ENCODE measurements at places on chromosomes 2 and 18.

DNA sequence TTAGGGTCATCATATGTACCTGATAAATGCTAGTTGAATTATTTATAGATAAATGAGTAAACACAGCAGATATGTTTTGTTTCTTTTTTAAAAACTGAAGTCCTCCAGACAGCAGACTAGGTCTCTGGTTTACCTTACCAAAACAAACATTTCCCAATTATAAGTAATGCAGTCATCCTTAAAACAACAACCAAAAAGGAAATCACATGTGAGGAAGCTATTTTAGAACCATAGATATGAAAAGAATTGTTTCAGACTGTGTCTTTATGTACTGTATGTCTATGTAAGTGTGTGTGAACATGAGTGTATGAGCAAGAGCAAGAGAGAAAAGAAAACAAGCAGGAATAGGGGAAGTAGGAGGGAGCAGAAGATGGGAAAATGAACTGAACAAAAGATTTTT lies 441.0 kb downstream of the CPS1 start:
- DNase-seq = no peak

DNA sequence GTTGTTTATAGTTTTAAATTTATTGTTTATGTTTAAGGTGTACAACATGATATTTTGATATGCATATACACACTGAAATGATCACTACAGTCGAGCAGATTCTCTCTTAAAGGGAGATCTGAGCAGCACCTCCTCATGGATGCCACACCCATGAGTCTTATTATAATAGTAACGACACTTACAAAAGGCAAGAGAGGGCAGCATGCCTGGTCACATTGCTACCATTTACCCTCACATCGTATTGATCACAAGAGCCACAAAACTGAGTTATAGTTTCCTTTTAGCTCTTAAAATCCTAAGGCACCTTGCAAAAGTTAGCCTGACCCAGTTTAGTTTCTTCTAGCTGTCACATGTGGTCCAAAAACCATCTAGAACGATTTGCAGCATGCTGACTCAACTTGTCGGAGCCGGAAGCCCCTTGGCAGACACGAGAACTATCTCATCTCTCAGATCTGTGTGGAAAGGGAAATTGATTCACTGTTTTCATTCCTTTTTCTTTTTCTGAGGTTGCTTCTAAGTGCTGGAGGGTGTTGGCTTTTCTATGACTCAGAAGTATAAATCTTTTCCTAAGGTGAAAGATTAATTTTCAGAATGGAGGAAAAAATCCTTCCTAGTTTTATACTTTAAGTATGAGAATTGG lies 85.3 kb downstream of the CDC42EP3 start:
- peak; percentile 91 for DNase-seq

GRCh38 chr2:21415234-21415633 lies 291.5 kb downstream of the TDRD15 start:
- DNase-seq = no peak

DNA sequence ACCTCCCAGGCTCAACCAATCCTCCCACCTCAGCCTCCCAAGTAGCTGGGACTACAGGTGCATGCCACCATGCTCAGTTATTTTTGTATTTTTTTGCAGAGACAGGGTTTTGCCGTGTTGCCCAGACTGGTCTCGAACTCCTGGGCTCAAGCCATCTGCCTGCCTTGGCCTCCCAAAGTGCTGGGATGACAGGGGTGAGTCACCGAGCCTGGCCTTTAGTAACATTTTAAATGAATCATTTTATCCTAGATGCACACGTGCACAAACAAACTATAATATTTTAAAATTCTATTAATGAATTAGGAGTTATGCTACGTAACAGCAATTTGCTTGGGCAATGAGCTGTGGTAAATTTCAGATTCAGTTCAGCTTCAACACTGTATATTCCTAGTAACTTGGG lies 862.5 kb upstream of the ID2 start:
- no peak for DNase-seq

DNA sequence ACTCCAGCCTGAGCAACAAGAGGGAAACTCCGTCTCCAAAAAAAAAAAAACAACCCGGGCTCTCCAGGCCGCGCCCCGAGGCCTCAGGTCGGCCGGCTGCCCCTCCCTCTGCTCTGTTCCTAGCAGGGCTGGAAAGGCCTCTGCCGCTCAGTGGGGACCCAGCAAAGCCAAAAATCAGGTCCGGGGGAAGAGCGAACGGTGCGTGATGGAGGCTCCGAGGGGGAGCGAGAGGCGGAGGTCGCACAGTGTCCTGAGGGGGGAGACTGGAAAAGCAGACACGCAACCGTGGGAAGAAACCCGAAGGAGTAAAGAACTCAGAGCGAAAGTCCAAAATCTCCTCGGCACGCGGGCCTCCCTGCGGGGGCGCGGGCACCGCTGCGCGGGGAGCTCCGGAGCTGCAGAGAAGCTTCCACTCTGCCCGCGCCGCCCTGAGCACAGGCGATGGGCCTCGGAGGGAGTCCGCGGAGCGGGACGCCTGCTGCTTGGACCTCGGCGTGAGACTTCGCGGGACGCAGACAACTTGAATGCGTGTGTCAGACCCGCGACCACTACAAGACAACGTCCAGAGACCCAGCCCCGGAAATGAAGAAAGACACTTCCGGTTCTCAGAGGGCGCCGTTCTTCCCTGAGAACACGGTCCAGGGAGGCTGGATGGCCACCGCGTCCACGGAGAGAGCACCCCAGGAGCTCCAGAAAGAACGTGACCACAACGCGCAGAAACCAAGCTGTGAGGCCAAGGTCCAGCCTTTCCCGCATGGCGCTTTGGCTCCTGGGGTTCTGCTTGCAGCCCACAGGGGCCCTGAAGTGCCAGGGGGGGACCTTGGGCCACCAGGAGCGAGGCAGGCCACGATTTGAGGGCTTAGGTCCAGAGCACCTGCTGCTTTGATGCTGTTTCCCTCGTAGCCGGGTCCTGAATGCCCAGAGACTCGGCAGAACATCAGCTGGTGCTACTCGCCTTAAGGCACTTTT lies 219.8 kb downstream of the DPP10 start:
- DNase-seq = no peak

- DNase-seq = no peak
Observed at GRCh38 chr2:74685408-74685807, 31.4 kb downstream of the SEMA4F start.

- DNase-seq = no peak
Observed at GRCh38 chr18:37443325-37444055, 122.1 kb downstream of the CELF4 start.

- no peak for DNase-seq
Observed at GRCh38 chr2:162766092-162766491, 72.5 kb downstream of the KCNH7 start.

DNA sequence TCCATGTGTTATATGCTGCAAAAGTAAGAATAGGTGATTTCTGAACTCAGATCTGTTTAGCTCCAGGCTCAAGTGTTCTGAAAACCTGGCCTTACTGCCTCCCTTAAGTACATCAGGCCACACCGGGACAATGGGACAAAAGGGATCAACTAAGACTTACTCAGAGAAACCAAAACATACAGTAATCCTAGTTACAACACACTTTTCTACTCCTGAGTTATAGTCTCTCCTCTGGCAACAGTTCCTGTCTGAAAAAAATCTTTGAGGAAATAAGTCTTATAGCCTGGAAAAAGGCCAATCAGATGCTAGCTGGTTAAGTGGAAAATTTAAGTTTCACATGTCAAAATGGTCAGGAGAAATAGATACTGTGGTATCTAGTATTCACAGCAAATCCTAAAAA lies 5.6 kb downstream of the METTL5 start:
- no peak for DNase-seq

DNA sequence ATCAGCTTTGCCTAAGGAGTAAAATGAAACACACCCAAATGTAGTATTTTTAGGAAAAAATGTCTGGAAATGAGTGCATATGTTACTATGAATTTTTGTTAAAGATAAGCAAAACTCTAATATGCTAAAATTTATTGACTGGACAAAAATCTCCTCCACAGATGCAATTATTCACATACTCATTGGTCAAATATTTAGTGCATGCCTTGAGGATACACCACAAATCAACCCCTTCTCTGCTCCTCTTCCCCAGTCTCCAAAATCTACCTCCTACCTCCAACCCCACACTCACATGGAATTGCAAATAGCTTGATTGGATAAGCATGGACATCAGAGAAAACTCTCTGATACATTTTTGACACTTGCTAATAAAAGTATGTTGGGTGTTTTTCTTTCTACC lies 95.6 kb upstream of the CDC42EP3 start:
- DNase-seq = no peak

GRCh38 chr2:105385731-105386540 lies 12.9 kb downstream of the FHL2 start:
- no peak for DNase-seq

- no peak for DNase-seq
Observed at GRCh38 chr2:39689876-39690275, 24.2 kb downstream of the TMEM178A start.

DNA sequence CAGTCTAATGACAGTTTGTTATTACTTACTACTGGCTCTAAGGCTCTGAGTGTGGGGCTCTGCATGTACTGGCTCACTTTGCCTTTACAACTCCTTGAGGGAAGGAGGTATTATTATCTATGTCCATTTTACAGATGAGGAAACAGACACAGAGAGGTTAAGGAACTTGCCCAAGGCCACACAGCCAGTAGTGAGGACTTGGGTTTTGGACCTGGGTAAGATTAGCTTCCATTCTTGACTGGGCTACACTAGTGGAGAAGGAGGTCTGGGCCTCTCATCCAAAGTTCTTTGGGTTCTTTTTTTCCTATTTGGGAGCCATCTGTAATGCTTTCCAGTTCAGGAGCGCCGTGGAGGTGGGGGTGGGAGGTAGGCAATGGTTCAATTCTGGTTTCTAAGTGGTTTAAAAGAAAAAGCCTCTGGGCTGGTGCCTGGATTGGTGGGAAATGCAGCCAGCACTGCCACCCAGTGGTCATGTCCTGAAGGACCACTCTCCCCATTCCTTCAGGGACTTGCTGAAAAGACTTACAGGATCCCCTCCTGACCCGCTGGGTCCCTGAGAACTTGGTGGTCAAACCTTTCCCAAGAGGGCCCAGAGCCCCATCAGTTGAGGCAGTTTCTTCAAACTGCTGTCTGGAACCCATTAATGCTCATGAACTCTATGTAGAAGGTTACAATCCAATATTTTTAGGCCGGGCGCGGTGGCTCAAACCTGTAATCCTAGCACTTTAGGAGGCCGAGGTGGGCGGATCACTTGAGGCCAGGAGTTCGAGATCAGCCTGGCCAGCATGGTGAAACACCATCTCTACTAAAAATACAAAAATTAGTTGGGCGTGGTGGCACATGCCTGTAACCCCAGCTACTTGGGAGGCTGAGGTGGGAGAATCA lies 38.6 kb upstream of the NOTO start:
- DNase-seq = peak; percentile 69

GRCh38 chr2:208386541-208386940 lies 20.1 kb upstream of the PTH2R start:
- DNase-seq = no peak

GRCh38 chr2:2324565-2325101 lies 6.4 kb downstream of the MYT1L start:
- no peak for DNase-seq

- no peak for DNase-seq
Observed at GRCh38 chr2:230158468-230158867, 61.3 kb downstream of the SP110 start.

DNA sequence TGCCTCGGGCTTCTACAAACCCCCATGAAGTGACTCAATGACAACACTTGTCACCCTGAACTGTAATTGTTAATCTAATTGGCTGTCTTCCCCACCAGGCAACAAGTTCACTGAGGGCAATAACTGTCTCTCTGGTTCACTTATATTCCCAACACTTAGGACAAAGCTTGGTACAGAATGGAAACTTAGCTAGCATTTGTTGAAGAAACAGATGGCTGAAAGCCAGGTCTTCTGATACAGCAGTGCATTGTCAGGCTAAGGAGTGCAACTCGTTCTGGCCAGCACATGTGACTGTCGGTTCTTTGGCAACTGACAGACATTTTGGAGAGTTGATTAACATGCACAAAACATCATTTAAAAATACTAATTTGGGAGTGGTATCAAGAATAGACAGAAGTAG lies 14.6 kb upstream of the DNAJC27 start:
- DNase-seq = no peak

- DNase-seq = no peak
Observed at GRCh38 chr2:19078709-19079108, 279.7 kb downstream of the OSR1 start.
